ENCODE measurements at places on chromosomes 13 and 19.

- no peak for DNase-seq
Observed at GRCh38 chr19:45235485-45235884, 9.7 kb downstream of the EXOC3L2 start.

DNA sequence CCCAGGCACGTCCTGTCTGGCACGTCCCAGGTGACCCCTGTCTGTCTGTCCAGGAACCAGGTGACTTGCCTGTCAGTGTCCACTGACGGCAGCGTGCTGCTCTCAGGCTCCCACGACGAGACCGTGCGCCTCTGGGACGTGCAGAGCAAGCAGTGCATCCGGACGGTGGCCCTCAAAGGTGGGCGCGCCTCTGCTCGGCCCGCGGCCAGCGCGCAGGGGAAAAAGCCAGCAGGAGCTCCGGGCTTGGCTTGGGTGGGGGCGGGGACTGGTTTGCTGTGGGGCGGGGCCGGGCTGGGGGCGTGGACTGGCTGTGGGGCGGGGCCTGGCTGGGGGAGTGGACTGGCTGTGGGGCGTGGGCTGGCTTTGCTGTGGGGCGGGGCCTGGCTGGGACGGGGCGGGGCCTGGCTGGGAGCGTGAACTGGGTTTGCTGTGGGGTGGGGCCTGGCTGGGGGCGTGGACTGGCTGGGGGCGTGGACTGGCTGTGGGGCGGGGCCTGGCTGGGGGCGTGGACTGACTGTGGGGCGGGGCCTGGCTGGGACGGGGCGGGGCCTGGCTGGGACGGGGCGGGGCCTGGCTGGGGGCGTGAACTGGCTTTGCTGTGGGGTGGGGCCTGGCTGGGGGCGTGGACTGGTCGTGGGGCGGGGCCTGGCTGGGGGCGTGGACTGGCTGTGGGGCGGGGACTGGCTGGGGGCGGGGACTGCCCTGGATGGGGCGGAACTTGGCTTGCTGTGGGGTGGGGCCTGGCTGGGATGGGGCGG is 7.2 kb downstream of the WDR18 start:
- no peak for DNase-seq

- DNase-seq, result no peak
Observed at GRCh38 chr13:93039131-93039530, 187.5 kb upstream of the GPC6 start.

DNA sequence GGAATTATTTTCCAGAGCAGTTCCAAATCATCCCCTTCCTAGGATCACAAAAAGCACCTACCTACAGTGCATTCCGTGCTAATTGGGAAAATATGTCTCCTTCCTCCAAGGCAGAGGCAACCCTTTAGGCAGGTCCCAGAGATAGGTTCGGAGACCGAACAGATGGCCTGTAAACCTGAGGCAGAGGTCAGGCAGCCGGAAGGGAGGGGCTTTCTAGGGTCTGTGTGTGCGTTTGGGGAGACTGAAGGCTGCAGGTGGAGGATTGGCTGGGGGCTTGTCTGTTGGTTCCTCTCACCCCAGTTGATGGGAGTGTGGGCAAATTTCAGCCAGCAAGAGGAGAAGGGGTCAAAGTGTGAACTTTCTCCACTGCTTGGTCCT is 7.1 kb downstream of the KCNN4 start:
- no peak for DNase-seq

DNA sequence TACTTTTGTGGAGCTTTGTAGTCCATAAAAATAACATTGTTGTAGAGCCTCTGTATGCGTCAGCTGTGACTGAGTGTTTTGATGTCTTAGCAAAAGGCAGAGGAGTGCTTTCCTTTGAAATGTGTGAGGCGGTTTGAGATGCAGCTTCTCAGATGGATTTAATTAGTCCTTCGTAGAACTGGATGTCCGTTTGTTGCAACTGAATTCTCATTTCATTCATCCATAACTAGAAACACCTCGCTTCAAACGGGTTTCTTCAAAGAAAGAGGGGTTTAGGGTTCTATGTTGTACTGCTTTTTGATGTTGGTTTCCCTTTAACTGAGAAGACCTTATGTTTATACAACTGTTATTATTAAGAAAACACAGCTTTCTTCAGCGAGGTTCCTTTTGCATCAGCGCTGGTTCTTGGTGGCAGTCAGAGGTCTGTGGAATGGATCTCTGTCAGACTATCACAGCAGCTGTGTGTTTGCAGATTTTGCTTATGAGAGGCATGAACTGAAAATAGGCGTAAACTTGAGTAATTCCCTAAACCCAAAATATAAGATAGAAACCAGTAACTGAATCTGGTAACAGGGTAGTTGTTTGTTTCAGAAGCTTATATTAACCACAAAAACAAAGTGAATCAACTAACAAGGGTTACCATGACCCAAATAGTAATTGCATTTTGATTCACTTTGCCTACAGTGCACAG is 194.4 kb downstream of the GGACT start:
- no peak for DNase-seq

DNA sequence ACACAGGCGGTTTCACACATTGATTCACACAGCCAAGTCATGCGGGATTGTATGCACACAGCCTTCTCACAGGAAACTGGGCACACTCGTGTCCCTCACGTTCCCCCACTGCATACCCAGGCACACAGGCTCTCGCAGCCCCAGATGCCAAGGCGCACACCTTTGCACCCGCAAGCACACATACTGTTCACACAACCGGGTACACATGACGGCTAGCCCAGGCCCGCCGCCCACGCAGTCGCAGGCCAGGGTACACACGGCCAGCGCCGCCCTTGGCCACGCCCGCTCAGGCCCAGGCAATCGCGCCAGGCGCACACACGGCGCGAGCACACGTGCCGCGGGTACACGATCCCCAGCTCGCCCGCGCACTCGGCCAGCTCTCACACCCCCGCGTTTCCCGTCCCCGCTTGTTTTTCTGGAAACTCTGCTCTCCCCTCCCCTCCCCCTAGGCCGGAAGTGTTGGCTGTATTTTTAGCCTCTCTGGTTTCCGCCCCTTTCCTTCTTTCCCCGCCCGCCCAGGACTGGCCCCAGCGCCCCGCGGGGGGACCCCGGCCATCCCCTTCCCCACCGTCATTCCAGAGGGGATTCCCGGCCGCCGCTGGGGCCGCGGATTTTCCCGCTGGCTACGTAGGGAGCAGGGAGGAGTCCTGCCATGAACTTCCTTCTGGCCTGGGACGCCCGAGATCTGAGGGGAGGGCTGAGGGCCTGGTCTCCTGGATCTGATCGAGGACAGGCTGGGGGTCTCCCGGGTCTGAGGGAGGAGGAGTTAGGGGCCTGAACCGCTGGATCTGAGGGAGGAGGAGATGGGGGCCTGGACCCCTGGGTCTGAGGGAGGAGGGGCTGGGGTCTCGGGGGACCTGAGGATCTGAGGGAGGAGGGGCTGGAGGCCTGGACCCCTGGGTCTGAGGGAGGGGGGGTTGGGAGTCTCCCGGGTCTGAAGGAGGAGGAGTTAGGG is 4.0 kb upstream of the ZFP36 start:
- peak; percentile 39 for DNase-seq

GRCh38 chr13:54953786-54954185 is 1925.2 kb downstream of the OLFM4 start:
- DNase-seq, result no peak

GRCh38 chr13:45496942-45497341 is 32.2 kb downstream of the COG3 start:
- DNase-seq, result no peak

DNA sequence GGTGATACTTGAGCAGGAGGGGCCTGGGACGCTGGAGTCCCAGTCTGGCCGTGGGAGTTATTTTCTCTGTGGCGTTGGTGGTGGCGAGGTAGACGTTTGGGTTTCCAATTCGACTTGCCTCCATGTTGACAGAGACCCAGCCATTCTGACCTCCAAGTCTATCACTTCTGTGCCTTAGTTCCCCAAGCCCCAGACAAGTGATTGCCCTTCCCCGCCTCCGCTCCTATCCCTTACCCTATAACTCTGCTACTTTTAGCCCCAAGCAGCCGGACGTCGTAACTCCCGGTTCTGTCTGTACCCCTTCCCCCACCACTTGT is 549 bp downstream of the TIMM50 start:
- DNase-seq, result no peak

- DNase-seq, result no peak
Observed at GRCh38 chr13:105971738-105972137, 563.7 kb downstream of the EFNB2 start.

DNA sequence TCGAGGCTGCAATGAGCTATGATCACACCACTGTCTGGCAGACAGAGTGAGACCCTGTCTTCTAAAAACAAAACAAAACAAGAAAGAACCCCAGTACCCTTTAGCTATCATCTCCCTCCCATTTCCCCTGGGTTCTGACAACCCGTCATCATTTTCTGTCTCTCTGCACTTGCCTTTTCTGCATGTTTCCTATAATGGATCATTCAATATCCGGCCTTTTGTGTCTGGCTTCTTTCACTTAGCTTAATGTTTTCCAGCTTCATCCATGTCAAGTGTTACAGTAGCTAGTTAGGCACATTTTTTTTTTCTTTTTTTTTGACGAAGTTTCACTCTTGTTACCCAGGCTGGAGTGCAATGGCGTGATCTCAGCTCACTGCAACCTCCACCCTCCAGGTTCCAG is 16.5 kb downstream of the AP2S1 start:
- DNase-seq, result no peak

DNA sequence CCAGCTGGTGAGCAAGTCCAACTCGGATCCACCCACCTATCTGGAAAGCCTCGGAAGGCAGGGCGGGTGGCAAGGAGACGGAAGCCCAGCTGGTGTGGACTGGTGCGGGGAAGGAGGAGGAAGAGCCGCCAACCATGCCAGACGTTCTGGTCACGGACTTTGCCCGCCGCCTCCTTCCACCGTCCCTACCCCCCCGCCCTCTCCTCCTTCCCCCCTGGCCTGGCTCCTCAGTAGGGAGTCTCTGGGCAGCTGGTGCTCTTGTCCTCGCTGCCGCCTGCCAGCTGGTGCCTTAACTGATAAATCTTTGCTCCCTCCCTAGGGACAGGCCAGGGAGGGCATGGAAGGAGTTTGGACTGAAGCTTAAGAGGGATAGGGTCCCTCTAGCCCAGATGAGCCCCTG is 4.8 kb downstream of the SYNGR4 start:
- no peak for DNase-seq

DNA sequence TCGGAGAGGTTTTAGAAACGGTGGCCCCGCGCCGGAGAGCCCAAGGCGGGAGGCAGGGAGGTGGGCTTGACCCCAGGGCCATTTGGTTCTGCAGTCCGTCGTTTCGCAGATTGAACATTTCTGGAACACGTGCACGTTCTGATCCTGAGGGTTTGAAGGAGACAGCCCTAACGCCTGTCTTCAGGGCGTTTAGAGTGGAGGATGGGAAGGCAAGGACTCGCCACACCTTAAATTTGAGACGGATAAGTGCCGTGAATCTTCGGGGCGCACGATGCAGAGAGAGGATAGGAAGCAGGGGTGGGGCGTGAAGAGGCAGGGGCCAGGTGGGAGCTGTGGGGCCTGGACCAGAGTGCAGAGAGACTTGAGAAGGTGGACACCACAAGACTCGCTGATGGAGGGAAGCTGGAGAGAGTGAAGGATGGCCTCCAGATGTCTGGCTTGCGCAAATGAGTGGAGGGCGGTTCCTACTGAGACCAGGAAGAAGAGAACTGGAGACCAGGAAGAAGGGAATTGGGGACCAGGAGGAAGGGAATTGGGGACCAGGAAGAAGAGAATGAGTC is 804 bp upstream of the MIER2 start:
- DNase-seq, result no peak

GRCh38 chr13:35005051-35005450 is 63.0 kb downstream of the NBEA start:
- no peak for DNase-seq

DNA sequence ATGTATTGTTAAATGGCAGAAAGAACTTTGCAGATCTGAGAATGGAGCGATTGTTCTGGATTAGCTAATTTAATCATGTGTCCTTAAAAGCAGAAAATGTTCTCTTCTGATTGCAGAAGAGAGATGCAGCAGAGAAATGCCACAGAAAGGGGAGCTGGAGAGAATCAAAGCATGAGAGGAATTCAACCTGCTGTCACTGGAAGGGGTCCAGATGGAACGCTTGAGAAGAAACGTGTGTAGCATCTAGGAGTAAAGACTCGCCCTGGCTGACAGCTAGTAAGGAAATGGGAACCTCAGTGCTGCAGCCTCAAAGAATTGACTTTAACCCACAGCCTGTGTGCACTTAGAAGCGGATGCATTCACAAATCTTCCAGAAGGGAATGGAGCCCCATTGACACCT is 502.8 kb downstream of the KLF12 start:
- DNase-seq, result no peak

- DNase-seq, result peak; percentile 11
Observed at GRCh38 chr19:1591421-1592023, 1.1 kb downstream of the MBD3 start.

DNA sequence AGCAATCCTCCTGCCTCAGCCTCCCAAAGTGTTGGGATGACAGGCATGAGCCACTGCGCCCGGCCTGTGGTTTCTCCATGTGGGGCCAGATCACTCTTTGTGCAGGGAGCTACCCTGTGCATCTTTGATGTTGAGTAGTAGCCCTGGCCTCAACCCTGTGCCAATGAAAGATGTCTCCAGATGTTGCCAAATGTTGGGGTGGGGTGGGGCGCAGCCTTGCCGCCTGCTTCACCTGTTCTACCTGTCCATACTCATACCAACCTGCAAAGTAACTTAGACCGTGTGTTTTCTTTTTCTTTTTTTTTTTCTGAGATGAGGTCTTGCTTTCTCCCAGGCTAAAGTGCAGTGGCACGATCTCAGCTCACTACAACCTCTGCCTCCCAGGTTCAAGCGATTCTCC is 20.9 kb downstream of the IER2 start:
- DNase-seq, result no peak

DNA sequence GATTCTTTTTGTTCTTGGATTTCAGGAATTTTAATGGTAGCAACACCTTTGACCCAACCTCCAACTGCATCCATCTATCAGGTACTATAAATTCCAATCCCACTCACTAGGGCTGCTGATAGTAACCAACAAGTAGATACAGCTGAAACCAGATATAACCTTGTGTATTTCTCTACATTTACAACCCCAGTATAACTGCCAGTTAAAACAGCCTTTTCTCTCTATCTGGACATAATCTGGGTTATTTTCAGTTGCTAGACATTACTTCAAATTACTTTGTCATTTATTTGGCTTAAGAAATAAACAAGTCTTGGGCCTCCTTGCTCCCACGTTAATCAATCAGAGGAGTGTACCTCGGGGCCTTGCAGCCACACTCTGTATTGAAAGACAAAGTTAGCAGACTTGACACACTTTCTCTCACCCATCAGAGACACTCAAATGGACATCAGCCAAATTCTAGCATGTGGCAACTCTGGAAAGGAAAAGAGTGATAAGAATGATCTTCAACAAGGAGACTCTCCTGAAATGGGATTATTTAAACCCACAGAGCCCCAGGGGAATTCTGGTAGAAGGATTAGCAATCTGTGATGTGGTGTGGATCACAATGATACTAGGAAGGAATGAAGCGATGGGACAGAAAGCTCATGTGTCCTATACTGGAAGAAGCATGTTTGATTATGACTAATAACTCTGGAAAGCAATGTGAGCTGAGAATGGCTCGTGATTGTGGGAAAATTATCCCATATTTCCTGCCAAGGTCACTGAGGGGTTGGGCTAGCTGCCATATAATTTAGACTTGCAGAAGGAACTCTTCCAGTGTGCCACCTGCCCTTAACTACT is 157.5 kb downstream of the FLT1 start:
- no peak for DNase-seq

All from NCI-H1694 treated with DMSO at 0.1 percent for 48 hours (cell line).